ENCODE measurements at places on chromosomes 1 and 21. TPM values are rescaled to one million over a fixed set of nuclear protein-coding genes. Genes with fewer than 3 reads are reported as not detected.

Gene JAK1
- 133 TPM for total RNA-seq

Gene GBP2
- 0.98 TPM for total RNA-seq

Gene RNU1-2
- not detected for total RNA-seq

Gene SPATA17
- total RNA-seq = 2.0 TPM

Gene RHD
- total RNA-seq = not detected

Gene STYXL2
- not detected for total RNA-seq

Gene WNT3A
- total RNA-seq = 0.08 TPM

Gene RAB25
- not detected for total RNA-seq

Gene PGLYRP4
- not detected for total RNA-seq

Gene FAM43B
- 4.6 TPM for total RNA-seq

Gene CDC14A
- total RNA-seq = 2.3 TPM

Gene PBX1
- 21.7 TPM for total RNA-seq

Gene OLFML2B
- 1.0 TPM for total RNA-seq

Gene C1QB
- not detected for total RNA-seq

Data from A549 treated with ZK216348 at 1 μM for 4 hours (cell line).